ENCODE measurements at places on chromosomes 6 and 20.

- no peak for DNase-seq
These were observed 94.9 kb upstream of the MTHFD1L start for GRCh38 chr6:150770637-150771036.

DNA sequence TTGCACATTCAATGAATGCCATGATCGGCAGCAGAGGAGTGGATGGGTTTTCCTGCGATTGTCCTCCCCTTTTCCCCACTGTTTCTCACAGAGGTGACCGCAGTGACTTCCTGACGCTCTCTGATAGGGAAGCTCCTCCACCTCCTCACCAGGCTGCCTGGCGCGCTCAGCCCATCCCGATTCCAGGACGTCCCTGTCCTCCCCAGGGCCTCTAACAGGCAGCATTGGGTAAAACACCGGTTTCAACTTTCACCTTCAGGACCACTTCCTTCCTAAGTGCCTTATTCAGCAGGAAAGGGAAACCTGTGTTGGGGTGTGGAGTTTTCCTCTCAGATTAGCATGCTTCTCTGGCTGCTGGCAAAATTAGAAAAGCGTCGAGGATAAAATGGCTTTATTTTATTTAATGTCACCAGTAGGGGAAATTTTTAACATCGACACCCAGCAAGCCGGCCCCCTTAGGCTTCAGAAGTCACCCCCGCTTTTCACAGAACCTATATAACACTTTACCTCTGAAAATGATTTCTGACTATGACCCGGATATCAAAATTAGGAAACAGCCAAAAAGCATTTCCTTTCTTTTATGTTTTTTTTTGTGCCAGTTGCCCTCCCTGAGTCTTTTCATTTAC is 570.4 kb upstream of the GJE1 start:
- peak; percentile 18 for DNase-seq

DNA sequence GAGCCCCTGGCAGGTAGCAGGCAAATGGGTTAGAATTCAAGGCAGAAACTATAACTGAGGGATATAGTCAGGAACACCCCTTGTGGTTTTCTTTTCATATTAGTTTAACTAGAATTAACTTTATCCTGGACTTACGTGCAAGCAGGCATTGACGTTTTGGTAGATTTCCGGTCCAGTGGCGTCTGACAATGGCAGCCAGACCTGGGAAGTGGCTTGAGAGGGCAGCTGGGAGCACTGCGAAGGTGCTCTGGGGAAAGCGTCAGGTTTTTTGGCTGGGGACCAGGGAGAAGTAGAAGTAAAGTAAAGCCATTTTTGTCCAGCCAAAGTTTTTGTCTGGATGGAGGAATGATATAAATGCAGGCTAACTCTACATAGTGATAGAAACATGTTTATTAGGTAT is 8.4 kb upstream of the ACSS1 start:
- DNase-seq: no peak

- DNase-seq: no peak
These were observed 103.9 kb downstream of the EPM2A start for GRCh38 chr6:145631374-145631773.

DNA sequence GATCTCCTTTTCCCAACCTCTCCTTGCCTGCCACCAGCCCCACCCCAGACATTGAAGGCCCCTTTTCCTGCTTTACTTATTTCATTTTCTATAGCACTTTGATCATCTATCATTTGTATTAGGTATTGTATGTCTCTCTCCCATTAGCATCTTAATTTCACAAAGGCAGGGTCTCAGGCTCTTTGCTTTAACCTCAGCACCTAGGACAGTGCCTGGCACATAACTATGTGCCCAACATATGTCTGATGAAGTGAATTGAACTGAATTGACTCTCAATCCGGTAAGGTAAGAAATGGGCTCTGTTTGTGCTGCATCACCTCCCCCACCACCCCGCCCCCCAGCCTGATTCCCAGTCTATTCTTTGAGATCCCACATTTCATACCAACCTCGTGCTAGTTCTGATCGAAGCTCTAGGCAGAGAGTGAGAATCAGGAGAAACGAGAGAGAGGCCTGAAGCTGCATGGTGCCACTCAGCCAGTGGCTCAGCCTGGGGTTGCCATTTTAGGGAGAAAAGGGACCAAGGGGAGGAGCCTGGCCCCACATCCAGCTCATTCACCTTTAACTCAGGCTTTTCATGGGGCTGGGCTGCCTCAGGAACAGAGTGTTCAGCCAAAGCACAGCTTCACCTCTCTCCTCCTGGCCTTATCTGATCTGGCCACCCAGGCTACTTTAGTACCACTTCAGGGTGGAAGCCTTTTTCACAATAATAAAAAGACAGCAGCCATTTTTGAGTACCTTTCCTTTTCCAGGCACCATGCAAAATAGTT is at the start of gene SPINT3:
Gene SPINT3 (minus strand): TSS at position 476 of the 767 bp plus-strand sequence. CDS start 14 bp downstream, at position 462.
- no peak for DNase-seq

DNA sequence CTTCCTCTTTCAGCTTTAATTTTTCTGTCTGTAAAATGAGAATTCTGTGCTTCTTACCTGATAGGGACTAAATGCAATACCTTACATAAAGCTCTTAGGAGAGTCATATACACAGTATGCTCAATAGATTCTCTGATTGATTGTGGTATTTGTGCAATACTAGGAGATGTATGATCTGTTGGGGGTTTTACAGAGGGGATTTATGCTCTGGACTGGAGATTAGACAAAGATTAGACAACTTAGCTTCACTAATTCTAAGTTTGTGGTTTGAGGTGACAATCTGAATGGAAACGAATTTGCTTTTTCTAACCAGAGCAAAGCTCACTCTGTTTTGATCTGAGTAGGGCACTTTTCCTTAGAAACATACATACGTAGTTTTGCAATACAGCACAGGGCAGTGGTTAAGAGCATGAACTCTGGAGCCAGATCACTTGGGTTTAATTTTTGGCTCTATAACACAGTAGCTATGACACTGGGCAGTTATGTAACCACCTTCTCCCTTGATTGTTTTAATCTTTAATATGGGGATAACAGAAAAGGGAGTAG is 126.2 kb downstream of the RNF144B start:
- DNase-seq: no peak

- no peak for DNase-seq
These were observed 327.4 kb upstream of the MAN1A1 start for GRCh38 chr6:119676961-119677360.

DNA sequence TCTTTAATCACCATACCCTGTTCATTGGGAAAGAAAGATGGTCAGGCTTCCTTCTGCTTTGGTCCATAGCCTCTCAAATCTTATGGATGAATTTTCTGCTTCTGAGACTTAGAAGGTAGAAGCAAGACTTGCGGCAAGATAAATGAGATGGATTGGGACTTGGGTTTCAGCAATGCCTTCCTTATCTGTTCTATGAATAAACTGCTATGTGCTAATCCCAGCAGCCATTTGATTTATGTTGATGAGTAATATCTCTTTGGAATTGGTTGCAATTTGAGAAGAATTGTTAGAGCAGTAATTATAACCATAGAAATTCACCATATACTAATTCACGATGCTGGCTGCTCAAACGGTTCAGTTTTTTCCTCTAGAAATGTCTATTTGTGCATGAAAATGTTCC is 48.3 kb downstream of the TXLNB start:
- no peak for DNase-seq

DNA sequence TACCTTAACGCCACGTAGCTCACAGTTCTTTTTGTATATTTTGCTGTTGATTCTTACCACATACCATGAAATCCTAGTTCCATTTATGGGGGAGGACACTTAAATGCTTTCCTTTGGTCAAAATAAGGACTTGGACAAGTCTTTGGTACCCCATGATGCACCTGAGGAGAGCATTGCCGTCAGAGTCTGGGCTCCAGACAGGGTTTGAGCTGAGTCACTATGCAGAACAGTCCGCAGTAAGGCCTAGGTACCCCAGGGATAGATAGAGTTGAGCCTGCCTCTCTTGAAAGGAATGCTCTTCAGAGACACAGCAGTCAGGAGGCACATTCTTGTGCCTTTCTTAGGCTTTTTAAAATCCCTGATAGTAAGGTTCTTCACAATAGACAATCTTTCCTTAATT is 6.0 kb downstream of the PARD6B start:
- DNase-seq: no peak

DNA sequence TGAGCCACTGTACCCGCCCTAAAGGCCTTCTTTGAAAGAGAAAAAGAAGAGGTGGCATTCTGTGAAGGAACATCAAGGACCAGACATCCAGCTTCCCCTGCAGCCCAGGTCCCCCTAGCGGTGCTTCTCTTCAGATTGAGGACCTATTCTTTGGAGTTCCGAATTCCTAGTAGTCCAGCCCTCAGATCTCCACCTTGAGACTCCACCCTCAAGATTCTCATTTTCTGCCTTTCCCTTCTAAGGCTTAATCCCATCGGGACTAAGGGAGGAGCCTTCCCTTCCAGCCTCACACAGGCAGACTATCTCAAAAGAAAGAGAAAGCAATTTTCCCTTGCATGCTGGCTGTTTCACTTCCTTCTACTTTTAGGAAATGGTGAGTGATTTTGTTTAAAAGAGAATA is 32.5 kb downstream of the MUC22 start:
- no peak for DNase-seq

DNA sequence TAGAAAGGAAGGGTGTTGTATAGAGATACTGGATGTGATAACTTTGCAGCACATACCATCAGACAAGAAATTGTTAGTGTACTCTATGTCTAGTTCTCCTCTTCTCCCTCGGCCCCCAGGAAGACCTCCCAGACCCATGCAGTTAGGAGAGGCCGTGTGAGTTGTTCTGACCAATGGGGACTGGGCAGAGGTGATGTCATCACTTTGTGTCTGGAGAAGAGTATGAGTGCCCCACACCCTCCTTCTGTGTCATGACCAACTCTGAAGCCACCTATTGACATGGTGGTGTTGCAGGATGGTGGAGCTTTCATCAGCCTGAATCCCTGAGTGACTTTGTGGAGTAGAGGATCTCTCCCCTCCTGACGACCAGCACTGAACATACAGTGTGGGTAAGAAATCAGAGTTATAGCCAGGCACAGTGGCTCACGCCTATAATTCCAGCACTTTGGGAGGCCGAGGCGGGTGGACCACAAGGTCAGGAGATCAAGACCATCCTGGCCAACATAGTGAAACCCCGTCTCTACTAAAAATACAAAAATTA is 72.2 kb downstream of the IPCEF1 start:
- DNase-seq: no peak

DNA sequence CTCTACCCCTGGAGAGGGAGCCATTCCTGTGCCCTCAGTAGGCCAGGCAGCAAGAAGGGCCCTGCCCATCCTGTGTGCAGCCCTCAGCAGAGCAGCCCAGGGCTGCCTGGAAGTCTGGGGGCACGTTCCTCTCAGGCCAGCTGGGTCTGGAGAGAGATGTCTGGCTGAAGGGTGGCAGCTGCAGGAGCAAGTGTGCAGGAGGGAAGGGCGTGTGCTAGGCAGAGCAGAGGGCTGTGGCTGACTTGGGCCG is 62.7 kb downstream of the NOL4L start:
- DNase-seq: no peak

DNA sequence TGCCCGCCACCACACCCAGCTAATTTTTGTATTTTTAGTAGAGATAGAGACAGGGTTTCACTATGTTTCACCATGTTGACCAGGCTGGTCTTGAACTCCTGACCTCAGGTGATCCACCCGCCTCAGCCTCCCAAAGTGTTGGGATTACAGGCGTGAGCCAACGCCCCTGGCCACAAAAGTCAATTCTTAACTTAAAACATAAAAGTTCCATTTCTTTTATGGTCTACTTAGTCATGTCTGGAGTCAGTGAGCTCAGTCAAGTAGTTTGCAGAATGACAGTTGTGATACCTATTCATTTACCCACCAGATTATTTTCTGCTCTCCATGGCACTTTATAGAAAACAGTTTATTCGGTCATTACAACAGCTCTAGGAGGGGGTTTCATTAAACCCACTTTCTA is 103.1 kb upstream of the ESR1 start:
- DNase-seq: no peak

- DNase-seq: no peak
These were observed 136.3 kb downstream of the ZMYND8 start for GRCh38 chr20:47220161-47220582.

DNA sequence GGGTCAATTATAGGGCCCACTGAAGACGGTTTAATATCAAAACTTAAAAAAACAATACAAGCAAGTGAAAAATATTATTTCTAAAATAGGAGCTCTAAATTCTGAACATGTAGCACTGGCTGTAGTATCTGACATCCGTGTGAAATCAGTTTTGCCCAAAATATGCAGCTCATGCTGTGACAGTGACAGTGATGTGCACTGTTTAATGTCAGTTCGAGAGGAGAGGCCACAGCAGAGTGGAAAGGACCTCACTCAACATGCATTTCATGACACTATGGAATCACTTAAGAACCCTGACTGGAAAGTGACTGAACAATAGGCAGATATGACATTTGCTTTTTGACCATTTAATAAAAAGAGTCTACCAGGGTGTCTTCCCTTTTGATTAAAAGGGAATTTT is 397.0 kb downstream of the FRK start:
- DNase-seq: no peak

DNA sequence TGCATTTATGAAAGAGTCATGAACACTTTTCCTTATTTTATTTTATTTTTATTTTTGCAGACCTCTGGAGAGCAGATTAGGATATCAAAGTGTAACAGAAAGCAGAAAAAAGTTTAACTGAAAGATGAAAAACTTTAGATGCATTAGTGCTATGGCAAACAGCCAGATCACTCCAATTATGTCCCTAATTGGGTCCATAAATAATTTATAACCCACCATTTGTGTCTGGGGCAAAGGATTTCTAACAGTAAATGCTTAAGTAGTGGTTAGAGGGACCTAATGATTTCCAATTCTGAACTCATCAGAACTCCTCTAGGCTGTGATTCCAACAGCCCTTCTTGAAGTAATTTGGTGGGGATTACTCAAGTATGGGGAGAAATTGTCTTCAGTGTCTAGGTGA is 93.7 kb upstream of the PROKR2 start:
- DNase-seq: no peak

- no peak for DNase-seq
These were observed 408.4 kb downstream of the PLCB1 start for GRCh38 chr20:8540466-8540865.
